ENCODE measurements at places on chromosomes 12 and 14.

GRCh38 chr14:28461389-28461788 is 305.2 kb upstream of the FOXG1 start:
- DNase-seq, result no peak

GRCh38 chr12:124869059-124869665 is 5.5 kb upstream of the SCARB1 start:
- DNase-seq, result no peak

DNA sequence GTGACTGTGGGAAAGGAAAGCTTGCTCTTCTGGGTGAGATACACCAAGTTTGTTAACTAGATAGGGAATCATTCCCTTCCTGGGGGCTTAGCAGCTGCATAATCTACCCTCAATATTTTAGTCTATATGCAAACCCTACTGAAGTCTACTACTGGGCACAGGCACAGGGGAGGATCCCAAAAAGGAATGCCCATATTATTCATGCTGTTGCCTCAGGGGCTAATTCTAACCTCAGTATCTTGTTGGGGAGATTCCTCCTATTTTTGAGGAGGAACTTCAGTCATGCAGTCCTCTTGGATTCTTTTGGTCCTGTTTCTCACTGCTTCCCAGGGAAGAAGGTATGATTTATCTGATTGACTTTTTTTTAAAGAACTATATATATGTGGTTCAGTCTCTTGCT is 58.9 kb upstream of the ANKS1B start:
- DNase-seq, result no peak

- DNase-seq, result no peak
Measured at GRCh38 chr14:80946187-80946586, 4.6 kb upstream of the CEP128 start.

DNA sequence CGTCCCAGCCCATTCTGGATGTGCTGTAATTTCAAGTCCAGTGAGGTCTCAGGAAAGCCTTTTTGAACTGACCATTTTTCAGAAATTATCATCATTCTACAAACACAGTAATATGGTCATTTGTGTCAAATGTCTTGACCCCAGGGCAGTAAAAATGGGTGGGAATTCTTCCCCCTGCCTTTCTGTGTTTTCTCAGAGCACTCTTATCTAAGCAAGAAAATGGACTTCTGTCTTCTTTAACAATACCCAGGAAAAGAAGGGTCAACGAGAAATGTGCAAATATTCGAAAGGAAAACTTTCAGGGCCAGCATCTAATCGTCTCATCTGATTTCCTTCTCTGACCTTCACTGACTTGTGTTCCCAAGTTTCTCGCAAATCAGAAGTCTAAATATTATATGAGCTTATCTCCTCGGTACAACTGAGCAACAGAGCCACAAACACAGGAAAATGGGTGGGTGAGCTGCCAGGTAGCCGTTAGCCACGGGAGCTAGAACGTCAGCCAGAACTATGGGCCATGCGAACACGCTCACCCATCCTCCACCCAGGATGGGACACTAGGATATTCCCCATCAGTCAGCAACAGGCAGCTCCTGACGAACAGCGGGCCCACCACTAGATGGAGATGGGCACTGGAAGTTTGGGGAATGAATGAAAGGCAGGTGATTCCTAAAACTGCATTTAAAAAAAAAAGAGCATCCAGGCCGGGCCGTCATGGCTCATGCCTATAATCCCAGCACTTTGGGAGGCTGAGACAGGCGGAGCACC is 57.1 kb downstream of the VWF start:
- DNase-seq, result no peak

DNA sequence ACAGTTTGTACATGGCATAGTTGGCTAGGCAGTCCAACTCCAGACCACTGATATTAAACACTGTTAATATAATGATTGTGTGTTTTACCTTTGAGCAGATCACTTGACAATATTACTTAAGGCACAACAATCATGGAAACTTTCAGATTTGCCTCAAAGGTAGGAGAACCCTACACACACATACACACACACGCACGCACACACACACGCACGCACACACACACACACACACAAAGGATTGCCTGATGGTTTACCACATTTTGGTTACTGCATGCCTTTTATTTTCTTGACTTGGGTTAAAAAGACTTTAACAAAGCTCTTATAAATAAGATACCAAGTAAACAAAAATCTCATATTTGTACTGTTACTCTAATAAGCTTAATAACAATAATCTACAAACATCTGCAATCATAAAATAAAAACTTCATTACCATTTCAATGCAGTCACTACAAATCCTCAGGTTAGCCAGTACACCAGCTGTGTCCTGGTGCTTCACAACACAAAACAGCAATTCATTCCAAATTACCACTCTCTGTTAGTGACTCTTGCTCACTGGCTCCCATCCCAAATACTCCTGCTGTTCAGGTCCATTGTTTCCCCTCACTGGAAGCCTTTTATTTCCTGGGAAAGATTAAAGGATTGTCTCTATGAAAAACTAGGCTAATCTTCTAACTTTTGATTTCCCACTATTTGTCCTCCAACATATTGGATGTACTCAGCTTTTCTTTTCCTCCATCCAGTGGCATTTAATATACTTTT is 175.2 kb upstream of the ATP2B1 start:
- DNase-seq, result no peak

DNA sequence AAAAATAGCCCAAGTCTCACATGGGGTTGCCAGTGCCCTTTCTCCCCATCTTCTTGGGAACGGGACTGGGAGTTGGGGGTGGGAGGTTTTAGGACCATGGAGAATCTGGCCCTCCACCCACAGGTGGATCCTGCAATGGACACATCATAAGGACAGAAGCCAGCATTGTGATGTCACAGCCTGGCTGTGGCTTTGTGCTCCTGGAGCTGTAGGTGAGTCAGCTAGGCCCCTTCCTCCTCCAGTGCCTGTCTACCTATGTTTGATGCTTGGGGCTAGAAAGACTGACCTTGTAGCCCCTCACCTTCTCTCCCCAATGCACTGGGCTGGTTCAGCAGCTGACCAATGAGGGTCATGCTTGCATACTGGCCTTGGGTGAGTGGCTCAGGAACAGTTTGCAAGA is at the start of gene CCDC197:
CCDC197 (plus strand) TSS at position 220 of the 400 bp plus-strand sequence. CDS start 831 bp downstream, outside the sequence.
- no peak for DNase-seq

GRCh38 chr14:102178806-102179205 is 39.1 kb downstream of the WDR20 start:
- DNase-seq, result no peak

DNA sequence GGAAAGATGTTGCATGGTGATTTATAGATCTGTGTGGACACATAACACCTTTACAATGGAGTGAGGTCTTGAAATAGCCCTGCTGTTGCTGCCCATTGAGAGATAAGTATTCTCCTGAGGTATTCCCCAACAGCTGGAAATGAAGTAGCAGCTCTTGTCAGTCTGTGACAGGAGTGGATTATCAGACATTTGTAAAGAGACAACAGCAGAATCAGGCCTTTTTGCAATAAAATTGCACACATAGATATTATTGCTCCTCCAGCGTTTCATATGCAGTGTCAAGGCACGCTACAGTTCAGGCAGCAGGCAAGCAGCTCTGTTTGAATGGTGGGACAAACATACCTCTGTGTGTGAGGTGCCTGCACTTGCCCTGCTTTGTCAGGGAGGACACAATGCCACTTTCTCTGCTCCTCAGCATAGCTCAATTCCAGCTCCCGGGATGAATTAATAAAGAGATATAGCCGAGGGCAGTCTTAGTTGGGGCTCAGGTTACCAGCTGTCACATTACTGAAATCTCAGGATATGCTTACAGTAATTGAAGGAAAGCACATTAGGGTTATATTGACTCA is 49.4 kb downstream of the BICD1 start:
- no peak for DNase-seq

- no peak for DNase-seq
Measured at GRCh38 chr14:50766338-50766886, 64.5 kb downstream of the NIN start.

DNA sequence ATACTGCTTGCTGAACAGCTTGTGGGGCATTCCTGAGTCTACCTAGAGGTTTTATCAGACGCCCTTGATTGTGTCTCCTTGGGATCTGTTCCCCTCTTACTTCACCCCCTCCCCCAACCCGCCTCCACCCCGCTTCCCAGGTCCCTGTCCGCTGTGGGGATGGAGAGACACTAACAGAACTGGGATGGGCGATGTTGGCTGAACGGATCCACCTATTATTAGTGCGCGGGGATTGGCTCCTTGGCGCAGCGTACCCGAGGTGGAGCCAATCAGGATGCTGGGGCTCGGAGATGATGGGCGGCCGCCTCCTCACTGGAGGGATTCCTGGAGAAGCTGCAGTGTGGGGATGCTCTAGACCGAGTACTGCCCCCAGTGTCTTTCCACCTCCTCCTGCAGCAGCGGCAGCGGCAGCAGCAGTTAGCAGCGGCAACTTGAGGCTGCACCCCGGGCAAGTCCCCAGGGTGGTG is at the start of gene SYT1:
SYT1 (plus strand) TSS at position 372 of the 467 bp plus-strand sequence.
- peak; percentile 7 for DNase-seq

DNA sequence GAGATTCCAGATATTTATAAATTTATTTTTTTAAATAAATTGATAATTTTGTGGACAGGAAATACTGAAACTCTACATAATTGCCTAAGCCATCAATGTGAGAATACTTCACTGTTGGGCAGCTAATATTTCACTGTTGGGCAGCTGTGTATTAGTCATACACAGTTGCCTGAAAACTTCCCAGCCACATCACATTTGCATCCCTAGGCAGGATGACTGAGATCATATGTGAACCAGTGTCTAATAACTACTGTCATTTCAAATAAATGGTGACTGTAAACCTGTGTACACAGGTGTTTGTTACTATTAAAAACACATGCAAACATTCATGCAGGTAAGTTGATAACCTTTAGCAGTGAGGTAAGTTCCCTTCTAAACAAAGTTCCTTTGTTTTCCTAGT is 43.9 kb downstream of the TMTC3 start:
- no peak for DNase-seq

- DNase-seq, result no peak
Measured at GRCh38 chr12:58034712-58035111, 93.3 kb downstream of the ATP23 start.

DNA sequence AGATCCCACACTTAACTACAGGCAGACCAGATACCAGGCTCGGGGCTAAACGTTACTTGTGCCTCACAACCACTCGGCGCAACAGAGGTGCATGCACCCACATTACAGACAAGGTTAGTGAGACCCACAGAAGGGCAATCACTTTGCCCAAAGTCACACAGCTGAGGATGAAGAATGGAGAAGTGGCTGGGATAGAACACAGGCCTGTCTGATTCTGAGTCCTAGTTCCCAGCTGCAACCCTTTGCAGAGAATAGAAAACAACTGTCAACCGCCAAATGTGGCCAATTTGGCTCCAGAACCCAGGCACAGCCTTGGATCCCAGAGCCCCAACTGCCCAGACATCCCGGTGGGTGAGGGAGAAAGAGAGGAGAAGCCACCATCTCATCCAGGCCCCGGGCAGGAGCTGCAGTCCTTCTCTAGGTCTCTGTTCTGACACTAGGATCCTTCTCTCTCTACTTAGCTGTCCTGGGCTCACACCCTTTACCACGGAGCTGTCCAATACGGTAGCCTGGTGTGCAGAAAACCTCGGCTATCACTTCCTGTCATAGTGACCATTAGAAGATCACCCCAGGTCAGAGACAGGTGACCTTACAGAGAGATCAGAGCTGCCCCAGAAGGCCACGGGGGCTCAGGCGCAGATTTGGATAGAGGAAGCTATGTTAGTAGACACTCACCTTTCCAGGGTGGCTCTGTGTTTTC is 59.1 kb downstream of the FAM222A start:
- no peak for DNase-seq

DNA sequence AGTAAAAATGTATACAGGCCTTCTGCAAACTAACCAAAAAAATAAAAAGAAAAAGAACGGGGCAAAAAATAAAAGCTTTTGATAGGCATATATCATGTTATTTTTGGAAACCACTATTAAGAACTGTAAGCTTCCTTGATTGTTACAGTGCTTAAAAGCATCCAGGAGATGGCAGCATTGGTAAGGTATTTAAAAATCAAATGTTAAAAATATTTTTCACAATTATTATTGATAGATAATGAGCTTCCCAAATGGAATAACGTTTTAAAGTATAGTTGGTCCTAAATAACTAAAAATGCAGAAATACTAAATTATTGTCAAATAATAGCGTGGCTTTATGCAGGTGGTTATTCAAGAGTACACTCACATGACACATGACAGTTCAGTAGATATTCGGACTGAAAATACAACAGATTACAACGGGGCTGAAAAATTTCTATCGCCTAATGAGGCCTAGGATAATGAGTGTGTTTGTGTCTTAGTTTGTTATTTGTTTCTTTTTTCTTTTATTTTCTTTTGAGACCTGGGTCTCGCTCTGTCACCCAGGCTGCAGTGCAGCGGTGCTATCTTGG is 127.2 kb upstream of the ATF7IP start:
- no peak for DNase-seq

DNA sequence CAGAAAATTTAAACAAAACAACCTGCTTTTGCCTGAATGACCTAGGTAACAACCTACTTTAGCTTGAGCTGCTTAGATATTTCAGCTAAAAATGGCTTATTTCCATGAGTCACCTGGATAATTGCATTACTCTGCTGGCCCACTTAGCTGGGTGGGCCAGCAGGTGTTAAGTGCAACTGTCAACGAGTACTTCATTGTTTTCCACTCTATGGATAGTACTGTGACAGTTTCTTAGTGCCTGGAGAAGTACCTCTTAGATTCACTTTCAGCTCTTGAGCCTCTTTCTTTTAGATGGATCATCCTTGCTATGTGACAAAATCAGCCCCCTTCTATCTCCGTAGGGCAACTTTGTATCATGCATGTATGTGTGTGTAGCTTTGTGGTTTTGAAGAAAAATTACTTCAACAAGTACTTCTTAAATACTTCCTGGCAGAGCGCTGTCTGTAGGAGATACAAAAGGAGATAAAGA is 368.2 kb upstream of the ATP2B1 start:
- DNase-seq, result no peak

DNA sequence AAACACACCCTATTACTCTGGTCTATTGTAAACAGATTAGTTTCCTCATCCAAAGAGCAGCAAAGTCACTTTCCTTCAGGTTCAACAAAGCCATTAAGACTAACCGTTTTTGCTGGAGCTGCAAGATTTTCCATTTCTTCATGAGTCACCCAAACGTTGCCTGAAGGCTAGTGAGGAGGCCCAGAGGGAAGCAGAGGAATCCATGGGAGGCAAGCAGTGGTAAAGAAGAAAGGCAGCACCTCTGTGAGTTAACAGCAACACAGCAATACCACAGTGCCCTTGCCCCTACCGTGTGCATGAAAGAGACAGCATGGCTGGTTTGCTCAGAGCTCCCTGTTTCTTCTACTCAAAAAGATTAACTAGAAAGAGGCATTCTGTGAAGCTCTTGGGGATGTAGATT is 206.3 kb downstream of the ACSS3 start:
- DNase-seq, result no peak

- no peak for DNase-seq
Measured at GRCh38 chr12:119613319-119613936, 19.9 kb downstream of the TMEM233 start.

DNA sequence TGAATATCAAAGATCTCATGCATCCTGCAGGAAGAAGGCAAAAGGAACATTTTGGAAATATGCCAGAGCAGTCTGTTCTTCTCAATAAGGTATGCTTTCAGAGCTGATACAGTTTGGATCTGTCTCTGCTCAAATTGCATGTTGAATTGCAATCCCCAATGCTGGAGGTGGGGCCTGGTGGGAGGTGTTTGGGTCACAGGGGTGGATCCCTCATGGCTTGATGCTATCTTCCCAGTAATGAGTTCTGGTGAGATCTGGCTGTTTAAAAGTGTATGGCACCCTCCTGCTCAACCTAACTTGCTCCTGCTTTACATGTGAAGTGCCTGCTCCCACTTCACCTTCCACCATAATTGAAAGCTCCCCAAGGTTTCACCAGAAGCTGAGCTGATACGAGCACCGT is 76.6 kb downstream of the RIN3 start:
- no peak for DNase-seq

All from GOT3 (cell line).